HepG2 (cell line): ENCODE measurements at places on chromosomes 3 and 15. TPM values are rescaled to one million over a fixed set of nuclear protein-coding genes. Genes with fewer than 3 reads are reported as not detected.

Gene SCAPER
- 7.6 and 10.5 TPM in 2 replicates for total RNA-seq

Gene SPATA12
- 0.09 TPM in 1 of 2 replicates, not detected in the other for total RNA-seq

Gene XCR1
- not detected in 2 replicates for total RNA-seq

Gene ZNF80
- not detected in 2 replicates for total RNA-seq

Gene GDPGP1
- 4.3 and 5.0 TPM in 2 replicates for total RNA-seq

Gene NR2F2
- total RNA-seq = 3.5 and 5.0 TPM in 2 replicates

Gene ISLR
- not detected in 2 replicates for total RNA-seq

Gene GASK1A
- total RNA-seq = not detected in 2 replicates

Gene RPL39L
- total RNA-seq = not detected in 2 replicates

Gene CHRM5
- not detected in 2 replicates for total RNA-seq

Gene TEX55
- total RNA-seq = not detected in 2 replicates
